Midbrain (tissue), 1 donor: ENCODE measurements at places on chromosomes 12 and 14.

- DNase-seq: no peak
Observed at GRCh38 chr14:99502989-99503421, 21.8 kb downstream of the CCNK start.

DNA sequence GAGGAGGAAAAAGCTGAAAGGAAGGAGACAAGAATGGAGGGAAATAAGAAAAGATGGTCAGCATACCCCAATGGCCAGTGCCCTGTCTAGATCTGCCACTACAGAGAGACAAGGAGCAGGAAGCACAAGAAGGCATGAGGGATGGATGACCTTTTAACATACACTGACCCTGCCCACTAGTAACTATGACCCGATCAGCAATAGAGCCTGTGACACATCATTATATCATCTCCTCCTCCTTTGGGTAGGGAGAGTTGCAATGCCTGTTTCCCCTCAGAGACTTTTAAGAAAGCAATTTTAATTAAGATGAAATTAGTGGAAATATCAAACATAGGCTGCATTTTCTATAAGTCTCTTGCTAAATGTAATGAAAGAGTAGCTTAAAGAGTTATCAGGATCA, 4.7 kb upstream of the SLC2A13 start:
- DNase-seq: no peak

- peak; percentile 52 for DNase-seq
Observed at GRCh38 chr12:85076688-85077430, 40.7 kb downstream of the LRRIQ1 start.

DNA sequence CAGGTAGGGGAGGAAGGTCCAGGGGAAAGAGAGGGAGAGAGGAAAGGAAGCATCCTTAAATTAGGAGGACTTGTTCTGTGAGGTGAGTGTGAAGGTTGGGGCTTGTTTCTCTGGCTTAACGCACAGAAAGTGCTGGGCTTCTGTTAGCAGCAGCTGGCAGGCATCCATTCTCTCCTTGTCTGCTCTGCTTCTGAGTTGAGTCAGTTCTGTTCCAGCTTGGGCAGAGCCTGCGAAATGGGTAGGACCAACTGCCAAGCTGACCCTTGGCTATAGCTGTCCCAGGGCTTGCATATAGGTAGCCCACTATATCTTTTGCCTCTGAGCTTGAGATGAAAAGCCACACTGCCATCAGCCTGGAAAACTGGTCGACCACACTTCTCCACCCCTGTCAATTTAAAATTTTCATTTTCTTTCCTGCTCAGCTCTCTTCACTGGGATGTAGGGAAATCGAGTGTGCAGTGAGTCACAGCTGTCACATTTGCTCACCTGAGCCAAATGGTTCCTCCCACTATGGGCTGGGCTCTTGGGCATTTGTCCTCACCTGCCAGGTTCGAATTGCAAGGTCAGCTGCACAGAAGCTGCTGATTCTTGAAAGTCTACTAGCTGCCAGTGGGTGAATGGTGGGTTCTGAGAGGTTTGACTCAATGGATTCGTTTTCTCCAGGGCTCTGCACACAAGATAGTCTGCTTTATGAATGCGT, 256.4 kb upstream of the PWP1 start:
- no peak for DNase-seq

GRCh38 chr12:29238822-29239291, 89.8 kb downstream of the FAR2 start:
- DNase-seq: no peak

DNA sequence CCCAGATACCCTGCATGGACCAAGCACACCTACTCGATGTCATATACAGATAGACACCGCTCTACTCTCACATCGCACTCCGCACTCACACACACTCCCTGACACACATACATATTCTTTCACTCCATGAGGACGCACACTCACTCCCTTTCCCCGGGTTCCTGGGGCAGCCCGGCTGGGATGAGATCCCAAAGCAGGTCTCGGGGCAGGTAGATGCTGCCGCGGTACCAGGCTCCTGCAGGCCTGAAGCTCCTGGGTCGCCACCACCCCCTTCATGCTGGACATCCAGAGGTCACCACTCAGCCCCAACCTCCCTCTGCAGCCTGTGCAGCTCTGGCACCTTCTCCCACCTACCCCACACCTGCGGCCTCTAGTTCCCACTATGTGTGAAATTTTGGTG, 2.3 kb downstream of the C1QL4 start:
- no peak for DNase-seq

- no peak for DNase-seq
Observed at GRCh38 chr14:104794099-104794498, 1.4 kb downstream of the AKT1 start.
